Stimulated activated CD4-positive, alpha-beta T cell treated with anti-CD3 and anti-CD28 coated beads, Interleukin-12 subunit alpha, Interleukin-12 subunit beta, amount 100 ng/mL, for 24 hours (primary cell): ENCODE measurements at places on chromosomes 4 and X.

DNA sequence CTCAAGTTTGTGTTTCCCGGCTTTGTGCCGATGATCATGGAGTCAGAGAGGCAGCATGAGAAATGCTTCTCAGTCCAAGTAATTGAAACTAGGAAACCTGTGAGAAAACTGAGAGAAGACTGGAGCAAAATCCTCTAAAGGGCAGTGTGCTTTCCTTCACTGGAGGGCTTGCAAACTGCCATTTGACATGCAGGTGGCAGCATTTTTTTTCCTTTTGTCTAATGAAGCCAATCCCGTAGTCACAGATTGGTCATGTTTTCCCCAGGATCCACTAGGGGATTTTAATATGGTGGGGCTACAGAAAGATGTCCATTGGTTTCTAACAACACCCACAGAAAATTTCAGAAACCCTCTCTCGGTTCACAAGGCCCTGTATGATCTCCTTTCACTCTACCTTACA is 117.4 kb upstream of the NUDT10 start:
- DNase-seq: no peak

DNA sequence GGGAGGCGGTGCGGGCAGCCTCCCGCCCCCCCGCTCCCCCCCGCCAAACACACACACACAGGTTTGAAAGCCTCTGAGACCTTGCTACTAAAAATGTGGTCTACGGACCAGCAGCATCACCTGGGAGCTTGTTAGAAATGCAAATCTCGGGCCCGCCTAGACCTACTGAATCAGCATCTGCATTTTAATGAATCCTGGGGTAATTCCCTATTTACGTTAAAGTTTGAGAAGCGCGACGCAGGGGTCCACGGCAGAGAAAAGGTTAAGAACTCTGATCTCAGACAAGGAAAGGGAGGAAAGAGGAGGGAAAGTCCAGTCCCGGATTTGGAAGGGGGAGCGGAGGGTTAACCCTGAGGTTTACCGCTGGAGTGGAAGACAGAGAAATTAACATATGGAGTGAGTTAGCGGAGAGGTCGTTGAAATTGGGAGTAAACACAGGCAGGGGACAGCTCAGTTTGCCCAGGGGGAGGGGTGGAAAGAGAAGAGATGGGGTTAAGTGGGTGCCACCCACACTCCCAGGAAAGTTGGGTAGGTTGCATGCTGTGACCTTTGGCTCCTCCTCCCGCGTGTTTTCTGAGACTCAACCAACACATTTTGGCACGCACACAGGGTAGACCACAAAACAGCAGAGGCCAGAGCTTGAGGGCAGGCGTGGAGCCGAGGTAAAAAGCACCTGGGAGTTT is 483.6 kb downstream of the BCOR start:
- peak; percentile 28 for DNase-seq

DNA sequence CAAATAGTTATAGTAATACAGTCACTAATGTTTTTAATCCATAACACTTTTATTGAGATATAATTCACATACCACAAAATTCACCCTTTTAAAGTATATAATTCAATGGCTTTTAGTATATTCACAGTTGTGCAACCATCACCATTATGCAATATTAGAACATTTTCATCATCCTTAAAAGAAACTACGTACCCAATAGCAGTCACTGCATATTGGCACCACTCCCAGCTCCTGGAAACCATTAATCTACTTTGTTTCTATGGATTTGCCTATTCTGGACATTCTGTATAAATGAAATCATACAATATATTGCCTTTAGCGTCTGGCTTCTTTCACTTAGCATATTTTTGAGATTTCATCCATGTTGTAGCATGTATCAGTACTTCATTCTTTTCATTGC is 99.3 kb downstream of the AMMECR1 start:
- no peak for DNase-seq

GRCh38 chr4:188550296-188550695 is 411.1 kb downstream of the TRIML1 start:
- DNase-seq: no peak

DNA sequence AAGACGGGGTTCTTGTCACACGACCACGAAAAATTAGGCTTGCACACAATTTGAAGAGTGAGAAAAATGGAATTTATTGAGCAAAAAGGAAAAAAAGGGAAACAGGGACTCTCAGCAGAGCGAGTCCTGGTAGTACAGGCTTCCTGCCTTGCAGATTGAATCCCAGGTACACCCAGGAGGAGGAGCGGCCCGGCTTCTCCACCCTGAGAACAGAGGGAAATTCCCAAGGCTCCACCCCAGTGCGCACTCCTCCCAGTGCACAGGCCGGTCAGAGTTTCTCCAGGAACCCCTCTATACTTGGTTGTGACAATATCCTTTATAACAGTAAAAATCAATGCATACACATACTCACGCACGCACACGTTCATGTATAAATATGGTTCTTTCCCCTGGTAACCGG is 22.0 kb downstream of the SLC4A4 start:
- DNase-seq: no peak

GRCh38 chr4:53646795-53647194 is 55.5 kb upstream of the LNX1 start:
- DNase-seq: no peak

DNA sequence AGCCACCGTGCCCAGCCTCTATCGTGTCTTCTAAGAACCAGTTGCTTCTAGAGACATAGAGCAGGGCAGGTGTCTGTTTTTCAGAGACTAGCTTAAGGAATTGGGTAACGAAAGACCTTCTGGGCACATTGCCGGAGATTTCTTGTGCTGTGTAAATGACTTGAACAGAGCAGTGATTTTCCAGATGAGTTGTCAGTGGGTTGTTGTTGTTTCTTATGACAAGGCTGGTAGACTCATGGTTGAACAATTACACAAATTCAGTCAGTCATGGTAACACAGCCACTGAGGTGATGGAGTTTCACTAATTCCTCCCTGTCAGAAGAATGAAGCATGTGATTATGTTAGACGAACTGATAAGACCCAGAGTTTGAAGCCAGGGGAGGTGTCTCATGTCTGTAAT is 20.5 kb upstream of the DDX3X start:
- no peak for DNase-seq

GRCh38 chr4:128566693-128567092 is 242.8 kb upstream of the JADE1 start:
- no peak for DNase-seq
